ENCODE measurements at places on chromosomes 1 and 21. TPM values are rescaled to one million over a fixed set of nuclear protein-coding genes. Genes with fewer than 3 reads are reported as not detected.

Gene ADAM30
- not detected for total RNA-seq

Gene HAO2
- total RNA-seq: not detected

DNA sequence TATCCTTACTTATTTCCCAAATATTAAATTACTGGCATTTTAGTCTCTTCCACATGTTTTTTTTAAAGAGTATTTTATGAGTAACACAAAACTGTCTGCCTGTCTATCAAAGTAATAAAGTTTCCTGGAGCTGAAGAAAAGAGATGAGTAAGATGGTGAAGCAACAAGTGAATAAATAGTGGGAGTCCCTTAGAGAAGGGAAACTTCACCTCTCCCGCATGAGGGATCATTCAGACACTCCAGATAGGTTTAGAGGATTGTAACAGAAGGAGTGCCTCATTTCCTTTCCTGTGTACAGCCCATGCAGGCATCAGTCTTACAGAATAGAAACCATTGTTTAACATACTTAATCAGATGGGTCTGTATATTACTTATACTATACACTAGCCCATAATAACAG, 205.7 kb downstream of the USP25 start:
- H3K27me3 ChIP-seq: no peaks in the 10 kb centered on the region
- no peaks in the 10 kb centered on the region for H3K4me1 ChIP-seq
- no peaks in the 10 kb centered on the region for H3K36me3 ChIP-seq
- H3K27ac ChIP-seq: no peak overlapping the region

GRCh38 chr1:37676281-37677142, 15.8 kb upstream of the CDCA8 start:
- no peaks in the 10 kb centered on the region for H3K27me3 ChIP-seq
- no peak overlapping the region for H3K27ac ChIP-seq
- DNase-seq: no peak
- H3K4me3 ChIP-seq: no peak overlapping the region
- no peaks in the 10 kb centered on the region for H3K36me3 ChIP-seq

- H3K27me3 ChIP-seq: no peaks in the 10 kb centered on the region
- H3K27ac ChIP-seq: no peak overlapping the region
- DNase-seq: no peak
- no peaks in the 10 kb centered on the region for H3K4me1 ChIP-seq
These were observed 37.1 kb downstream of the EIF4G3 start for GRCh38 chr1:21139601-21140000.

DNA sequence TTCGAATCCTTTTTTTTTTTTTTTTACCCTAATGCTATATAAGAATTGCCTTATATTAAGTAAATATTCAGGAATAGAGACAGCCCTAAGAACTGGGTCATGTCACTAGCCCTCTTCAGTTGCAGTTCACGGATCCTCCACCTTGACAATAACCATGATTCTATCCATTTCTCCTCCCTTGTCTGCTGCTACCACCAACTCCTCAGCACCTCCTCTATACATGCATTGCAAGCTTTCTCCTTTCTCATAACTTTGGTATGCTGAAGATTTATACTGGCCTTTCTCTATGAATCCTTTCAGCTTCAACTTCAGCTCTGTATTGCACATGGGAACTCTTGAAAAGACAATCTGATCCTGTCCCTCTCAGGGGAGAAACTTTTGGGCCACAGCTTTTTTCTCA, 14.3 kb upstream of the DR1 start:
- no peaks in the 10 kb centered on the region for H3K36me3 ChIP-seq
- DNase-seq: no peak
- H3K27me3 ChIP-seq: no peaks in the 10 kb centered on the region
- H3K27ac ChIP-seq: no peak overlapping the region
- H3K4me3 ChIP-seq: no peak overlapping the region

DNA sequence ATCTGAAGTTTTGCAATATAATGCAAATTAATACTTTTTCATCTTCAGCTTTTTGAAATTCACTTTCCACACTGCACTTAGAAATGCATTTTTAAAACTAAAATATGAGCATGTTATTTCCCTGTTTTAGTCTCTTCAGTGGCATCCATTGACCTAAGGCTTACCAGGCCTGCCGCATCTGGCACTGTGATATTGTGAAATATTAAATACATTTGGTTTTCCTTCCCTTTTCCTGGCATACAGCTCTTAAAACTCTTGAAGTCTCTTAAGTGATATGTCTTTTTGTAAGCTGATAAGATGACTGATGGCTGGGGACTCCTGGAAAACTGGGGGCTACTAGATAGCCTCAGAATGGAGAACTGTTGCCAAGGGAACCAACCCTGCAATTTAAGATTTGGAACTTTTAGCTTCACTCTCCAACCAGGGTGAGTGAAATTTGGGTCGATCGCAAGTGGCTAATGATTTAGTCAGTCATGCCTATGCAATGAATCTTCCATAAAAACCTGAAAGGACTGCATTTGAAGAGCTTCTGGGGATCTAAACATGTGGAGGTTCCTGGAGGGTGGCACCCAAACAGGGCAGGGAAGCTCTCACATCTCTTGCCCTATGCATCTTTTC, 75.5 kb upstream of the PDC start:
- no peaks in the 10 kb centered on the region for H3K27me3 ChIP-seq
- DNase-seq: no peak
- no peak overlapping the region for H3K4me3 ChIP-seq
- H3K4me1 ChIP-seq: no peaks in the 10 kb centered on the region
- H3K36me3 ChIP-seq: no peaks in the 10 kb centered on the region
